Glomerular endothelial cell (primary cell): ENCODE measurements at places on chromosomes 5 and 9. TPM values are rescaled to one million over a fixed set of nuclear protein-coding genes. Genes with fewer than 3 reads are reported as not detected.
A peak's percentile ranks its signal among the peaks of the same experiment; 100 is the strongest.

GRCh38 chr9:123312306-123312877, 43.6 kb upstream of the CRB2 start:
- DNase-seq: no peak

GRCh38 chr9:114030364-114030763, 47.7 kb downstream of the AMBP start:
- no peak for DNase-seq

DNA sequence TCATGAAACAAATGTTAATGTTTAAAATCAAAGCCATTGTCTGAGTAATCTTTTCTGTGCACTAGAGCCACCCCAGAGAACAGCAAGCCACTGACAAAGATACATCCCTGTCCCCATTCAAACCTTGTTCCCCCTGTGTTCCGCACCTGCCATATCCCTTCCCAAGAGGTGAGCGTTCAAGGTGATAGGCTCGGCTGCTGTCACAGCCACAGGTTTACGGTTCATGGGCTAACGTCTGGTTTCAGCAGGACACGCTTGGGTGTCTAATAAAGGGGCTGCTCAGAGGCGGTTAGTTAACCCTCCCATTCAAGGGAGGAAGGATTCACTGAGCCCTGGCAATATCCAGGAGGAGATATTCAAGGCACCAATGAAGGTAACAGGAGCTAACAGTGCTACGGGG, 24.5 kb upstream of the LAMC3 start:
- DNase-seq: no peak

GRCh38 chr9:137150617-137151457, 11.9 kb downstream of the GRIN1 start:
- DNase-seq: no peak

RETREG1 gene
- total RNA-seq: 3.0 TPM in 1 of 2 replicates, not detected in the other

- peak; percentile 55 for DNase-seq
These were observed at the start of gene AGGF1 for GRCh38 chr5:77030097-77031071. AGGF1 (plus strand) TSS chr5:77030404; CDS start chr5:77030767, 363 bp downstream.

PCDHB8 gene
- 0.34 and 0.88 TPM in 2 replicates for total RNA-seq

- no peak for DNase-seq
These were observed 824 bp downstream of the TMEM245 start for GRCh38 chr9:109118808-109119438.

ERCC8 gene
- total RNA-seq: 9.6 and 11.1 TPM in 2 replicates

IFNA21 gene
- not detected in 2 replicates for total RNA-seq

OR1Q1 gene
- not detected in 2 replicates for total RNA-seq

DNA sequence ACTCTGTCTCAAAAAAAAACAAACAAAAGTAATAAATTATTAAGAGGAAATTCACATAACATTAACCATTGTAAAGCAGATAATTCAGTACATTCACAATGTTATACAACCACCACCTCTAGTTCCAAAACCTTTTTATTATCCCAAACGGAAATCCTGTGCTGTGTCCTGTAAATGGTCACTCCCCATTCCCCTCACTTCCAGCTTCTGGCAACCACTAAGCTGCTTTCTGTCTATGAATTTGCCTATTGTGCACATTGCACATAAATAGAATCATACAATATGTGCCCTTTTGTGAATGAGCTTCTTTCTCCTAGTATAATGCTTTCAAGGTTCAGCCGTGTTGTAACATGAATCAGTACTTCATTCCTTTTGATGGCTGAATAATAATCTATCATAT, 20.8 kb downstream of the C9orf152 start:
- no peak for DNase-seq

- no peak for DNase-seq
These were observed 41.7 kb downstream of the KLF4 start for GRCh38 chr9:107447834-107448233.

DNA sequence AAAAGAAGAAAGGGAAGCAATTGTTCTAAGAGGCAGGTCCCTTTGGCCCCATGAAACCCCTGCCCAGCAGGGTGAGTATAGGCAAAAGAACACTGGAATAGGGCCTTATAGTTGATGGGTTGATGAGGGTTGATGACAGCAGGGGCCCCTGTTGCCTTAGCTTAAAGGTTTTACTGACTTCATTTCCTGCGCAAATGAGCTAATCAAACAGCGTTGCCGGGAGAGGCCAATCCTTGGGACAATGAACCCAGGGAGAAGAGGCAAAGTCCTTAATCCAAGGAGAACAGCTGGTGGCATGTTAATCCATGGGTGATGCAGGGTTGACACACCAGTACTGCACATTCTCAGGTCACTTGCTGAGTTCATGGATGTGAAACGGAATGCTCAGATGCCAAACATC, 22.0 kb upstream of the EPB41L4B start:
- DNase-seq: no peak

SLC45A2 gene
- not detected in 2 replicates for total RNA-seq

DNA sequence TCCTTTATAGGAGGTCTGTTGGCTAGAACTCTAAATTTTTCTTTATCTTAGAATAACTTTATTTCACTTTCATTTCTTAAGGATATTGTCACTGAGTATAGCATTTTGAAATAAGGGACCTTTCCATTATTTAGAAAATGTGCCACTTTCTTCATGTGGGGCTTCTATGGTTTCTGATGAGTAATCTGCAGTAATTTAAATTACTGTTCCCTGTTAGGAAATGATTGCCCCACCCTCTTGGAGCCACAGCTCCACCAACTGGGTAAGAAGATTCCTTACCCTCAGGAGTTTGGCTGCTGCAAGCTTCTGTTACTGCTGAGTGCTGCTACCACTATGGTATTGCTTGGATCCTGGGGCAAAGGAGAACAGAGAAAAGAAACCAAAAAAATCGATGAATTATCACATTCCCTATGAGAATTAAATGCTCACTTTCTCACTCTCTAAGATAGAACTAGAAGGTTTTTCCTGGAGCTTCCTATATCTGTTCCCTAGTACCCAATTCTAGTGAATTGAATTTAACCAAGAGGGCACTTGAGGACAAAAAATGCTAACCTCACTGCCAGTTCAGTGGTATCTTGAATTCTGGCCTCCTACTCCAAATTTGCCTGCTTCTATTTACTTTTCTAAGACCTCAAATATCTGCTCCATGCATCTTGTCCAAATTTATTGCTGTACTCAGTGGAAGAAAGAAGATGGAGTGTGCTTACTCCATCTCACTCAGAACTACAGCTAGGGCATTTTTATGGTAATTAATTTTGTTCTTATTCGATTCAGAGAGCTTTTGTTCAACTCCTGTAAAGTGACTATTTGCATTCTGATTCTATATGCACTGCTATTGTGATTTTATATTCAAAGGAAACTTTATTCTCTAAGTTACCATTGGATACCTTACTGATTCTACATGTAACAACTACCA, 2111.3 kb downstream of the MAT2B start:
- DNase-seq: no peak

DNA sequence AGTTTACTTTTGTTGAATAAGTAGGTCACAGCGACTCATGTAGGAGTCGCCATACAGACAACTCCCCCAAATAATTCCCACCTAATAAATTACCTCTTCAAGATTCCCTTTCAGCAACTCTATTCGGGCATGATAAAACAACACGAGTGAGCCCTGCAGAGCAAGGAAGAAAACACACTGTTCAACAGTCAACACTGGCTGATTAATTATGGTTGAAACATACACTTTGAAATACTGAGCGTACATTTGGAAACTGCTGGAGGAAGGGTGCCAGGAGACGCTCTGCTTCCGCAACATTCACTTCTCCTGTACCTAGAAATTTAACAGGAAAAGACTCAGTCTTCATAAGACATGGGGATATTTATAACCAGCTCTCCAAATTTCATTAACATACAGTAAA, 117.5 kb downstream of the TTC39B start:
- DNase-seq: no peak

DNA sequence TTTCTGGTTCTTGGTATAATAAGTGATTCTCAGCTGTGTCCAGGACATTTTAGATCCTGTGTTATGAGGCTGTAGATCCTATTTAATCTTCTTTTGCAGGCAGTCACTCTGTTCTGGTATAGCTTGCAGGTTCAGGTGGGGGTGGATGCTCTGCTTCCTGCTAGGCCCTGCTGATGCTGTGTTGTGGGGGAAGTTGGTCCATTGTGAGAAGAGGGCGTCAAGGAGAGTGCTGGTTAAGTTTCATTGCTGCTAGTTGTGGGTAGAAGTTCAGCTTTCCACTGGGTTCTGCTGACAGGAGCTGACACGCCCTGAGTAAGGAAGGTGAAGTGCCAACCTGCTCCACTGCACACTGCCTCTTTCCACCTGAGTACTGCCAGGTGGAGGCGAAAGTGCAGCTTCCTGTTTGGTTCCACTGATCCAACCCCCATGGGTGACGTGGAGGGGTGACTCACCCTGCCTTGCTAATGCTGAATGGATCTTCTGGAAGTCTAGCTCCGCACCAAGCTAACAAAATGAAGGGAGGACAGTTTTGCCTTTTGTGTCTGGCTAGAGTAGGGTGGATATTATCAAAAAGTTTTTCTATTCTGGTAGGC, 16.3 kb downstream of the NMRK1 start:
- DNase-seq: no peak

- no peak for DNase-seq
These were observed 86.7 kb upstream of the ALDH1A1 start for GRCh38 chr9:73039271-73040263.

DNA sequence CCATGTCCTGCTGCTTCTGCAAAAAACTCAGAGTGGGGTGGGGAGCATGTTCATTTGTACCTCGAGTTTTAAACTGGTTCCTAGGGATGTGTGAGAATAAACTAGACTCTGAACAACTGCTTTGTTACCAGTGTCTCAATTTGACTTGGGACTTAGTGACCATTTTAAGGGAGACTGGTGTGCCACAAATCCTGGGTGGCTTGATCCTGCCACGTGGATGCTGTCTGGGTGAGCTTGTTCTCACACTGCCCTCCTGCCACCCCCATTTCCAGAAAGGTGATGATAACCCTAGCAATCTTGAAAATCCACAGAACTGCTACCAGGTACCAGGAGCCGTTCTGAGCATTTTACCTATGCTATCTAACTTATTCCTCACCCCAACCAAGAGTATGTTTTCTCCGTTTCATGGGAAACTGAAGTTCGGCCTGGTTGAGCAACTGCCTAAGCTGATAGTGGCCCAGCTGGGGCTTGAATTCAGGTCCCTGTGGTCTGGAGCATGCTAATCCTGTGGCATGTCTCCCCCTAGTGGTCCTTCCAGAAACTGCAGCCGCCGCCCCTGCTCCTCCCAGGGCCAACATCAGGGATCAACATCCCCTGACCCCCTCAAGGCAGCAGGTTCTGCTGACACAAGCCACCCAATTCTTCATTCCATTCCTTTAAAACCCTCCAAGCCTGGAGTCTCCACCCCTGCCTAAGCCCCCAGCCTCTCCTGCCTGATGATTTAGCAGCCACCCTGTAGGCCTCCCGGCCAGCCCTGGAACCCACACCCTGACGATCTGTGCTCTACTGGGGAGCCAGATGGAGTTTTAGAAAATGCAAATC, 2.8 kb downstream of the IL3 start:
- DNase-seq: no peak

DNA sequence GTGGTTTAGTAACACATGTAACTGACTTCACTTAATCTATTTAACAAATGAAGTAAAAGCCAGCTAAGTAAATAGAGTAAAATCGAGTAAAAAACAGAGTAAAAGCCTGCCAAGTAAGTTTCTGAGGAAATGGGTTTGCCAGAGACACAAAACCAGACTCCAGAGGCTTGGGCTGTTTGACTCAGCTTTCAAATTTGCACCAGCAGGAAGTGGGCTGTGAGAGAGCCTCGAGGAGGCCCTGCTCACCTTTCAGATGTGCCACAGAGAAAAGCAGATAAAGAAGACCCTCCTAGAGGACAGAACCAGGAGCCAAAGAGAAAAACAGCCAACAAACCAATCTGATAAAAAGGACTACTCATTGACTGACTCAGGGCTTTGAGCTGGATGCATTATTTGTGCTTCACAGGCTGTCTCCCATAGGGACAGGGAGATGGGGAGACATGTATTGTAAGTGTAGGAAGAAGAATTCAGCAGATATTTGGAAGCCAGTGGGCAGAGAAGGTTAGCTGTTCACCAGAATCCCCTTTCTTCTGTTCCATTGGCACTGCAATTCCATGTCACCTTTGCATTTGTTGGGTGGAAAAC, 14.4 kb upstream of the AMACR start:
- DNase-seq: no peak

- no peak for DNase-seq
These were observed 33.7 kb downstream of the PAM start for GRCh38 chr5:102788788-102789187.

ZNF608 gene
- total RNA-seq: 26.8 and 30.9 TPM in 2 replicates

DBN1 gene
- 300 and 362 TPM in 2 replicates for total RNA-seq

DAB2IP gene
- total RNA-seq: 31.7 and 65.8 TPM in 2 replicates

LCN15 gene
- 0.29 TPM in 1 of 2 replicates, not detected in the other for total RNA-seq

GRCh38 chr9:36862206-36863145, 171.6 kb downstream of the PAX5 start:
- DNase-seq: no peak

- DNase-seq: no peak
These were observed 51.1 kb downstream of the STARD4 start for GRCh38 chr5:111461255-111461671.
